ENCODE measurements at places on chromosomes 5 and 9.

DNA sequence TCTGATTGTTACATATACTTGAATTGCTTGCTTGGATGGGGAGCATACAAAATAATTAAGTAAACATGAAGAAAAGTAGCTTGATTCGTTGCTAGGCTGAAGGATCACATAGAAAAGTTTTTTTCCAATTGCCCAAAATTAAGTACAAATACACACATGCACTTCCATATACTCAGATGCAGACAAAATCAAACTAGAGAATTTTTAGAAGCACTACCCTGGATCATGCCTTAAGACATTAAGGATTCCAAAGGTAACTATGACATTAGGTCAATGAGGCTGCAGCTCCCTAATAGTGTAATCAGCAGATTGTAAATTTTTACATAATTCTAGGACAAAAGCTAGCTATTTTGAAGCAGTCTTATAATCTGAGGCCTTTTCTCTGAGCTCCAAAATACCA, 216.9 kb upstream of the TMEM161B start:
- no peak for DNase-seq

DNA sequence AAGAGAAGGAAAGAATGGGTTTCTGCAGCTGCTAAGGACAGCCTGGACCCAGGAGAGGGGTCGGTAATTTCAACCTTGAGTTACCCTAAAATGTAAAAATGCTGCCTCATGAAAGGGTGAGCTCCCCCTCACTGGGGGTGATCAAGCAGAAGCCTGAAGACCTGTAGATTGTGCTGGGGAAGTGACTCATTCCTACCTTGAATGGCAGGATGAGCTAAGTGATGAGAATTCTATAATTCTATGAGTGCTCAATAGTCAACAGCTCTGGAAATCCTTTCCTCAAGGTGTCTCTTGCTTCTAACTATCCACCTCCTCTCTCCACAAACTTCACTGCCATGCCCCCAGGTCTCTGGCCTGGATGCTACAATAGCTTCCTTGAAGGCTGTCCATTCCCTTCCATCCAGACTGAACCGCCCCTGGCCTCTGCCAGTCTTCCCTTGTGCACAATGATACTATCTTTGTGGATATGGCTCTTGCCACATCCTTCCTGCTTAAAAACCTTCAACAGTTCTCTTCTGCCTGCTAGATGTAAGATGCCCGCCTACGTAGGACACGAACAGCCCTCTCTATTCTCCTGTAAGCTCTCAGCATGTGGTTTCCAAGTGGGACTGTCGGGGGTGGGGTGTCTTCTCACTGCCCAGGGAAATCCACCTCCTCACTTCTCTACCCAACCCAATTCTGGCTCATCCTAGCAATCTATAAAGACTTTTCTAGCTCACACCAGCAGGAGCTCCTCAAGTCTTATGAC, 50.6 kb downstream of the PTPN3 start:
- DNase-seq: peak; percentile 13

DNA sequence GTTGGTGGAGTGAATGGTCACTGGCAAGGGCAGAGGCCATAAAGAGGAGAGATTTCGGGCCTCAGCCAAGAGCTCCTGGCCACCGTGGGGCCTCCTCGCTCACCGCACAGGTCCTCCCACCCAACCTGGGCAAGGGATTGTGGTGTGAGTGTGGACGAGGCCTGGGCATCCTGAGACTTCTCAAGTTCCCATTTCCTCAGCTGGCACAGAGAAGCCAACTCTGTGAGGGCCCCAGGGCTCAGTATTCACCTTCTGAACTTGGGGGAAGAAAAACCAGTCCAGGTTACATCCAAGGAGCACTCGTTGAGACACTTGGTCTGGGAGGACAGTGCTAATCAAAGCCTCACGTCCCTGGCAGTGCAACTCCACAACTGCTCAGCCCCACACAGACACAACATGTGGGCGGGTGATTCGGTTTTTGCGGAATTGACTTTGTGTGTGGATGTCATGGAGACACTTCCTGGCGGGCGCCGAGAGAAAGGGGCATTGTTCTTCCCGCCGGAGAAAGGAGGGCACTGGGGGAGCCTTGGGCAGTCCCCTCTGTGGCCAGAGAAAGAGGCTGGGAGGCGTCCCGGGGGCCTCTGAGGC, 28.5 kb upstream of the NKD2 start:
- no peak for DNase-seq

- no peak for DNase-seq
Observed at GRCh38 chr9:137811283-137811870, 66.2 kb upstream of the CACNA1B start.

DNA sequence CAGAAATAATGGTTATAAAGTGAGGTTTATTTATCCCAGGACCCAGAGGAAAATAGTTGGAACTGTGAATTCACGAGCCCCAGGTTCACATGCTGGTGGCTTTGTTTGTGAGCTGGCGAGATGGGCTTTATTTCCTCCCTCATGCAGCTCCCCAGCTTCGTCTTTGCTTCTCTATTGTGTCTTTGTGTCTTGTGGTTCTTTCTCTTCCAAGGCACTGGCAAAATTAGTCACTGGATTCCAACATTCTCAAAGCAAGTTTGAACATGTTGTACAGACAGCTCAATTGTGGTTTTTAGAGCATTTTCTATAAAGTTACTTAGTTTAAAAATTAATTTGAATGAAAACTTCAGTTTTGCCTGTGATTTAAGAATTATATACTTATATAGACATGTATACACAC, 7.2 kb downstream of the NDUFS6 start:
- no peak for DNase-seq

GRCh38 chr9:72043576-72043975, 16.8 kb downstream of the C9orf57 start:
- DNase-seq: peak; percentile 14

GRCh38 chr9:137715321-137715720, 96.5 kb downstream of the EHMT1 start:
- DNase-seq: peak; percentile 36

- no peak for DNase-seq
Observed at GRCh38 chr5:133869519-133870335, 98.7 kb downstream of the C5orf15 start.

DNA sequence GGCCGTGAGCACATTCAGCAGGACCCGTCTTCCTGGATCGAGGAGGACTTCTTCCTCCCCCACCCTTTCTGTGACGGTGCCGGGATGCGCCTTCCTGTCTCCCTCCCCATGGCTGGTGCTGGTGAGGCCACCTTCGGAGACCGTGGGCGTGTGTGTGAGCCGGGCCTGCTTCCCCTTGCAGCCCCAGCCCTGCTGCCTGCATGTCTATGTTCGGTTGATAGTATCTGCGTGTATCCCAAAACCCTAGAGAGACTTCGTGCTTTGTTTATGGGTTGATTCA, 12.8 kb downstream of the CEP72 start:
- DNase-seq: no peak

- no peak for DNase-seq
Observed at GRCh38 chr5:42216904-42217303, 206.3 kb upstream of the GHR start.

DNA sequence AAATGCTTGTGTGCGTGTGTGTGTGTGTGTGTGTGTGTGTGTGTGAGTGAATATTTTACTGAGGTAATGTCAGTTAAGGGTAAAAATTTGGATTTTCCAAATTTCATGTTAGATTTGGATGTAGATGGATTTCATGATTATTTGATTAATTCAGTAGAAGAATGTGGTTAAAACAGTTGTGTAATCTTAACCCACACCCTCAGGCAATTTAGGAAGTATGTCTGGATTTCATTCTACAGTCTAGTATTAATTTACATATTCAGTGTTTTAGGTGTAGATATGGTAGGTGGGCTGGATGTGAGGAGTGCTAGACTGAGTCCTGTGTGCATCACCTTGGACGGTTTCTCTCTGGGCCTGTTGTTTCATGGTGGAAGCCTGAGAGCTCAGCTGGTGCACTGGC, 99.1 kb upstream of the CKMT2 start:
- DNase-seq: no peak

DNA sequence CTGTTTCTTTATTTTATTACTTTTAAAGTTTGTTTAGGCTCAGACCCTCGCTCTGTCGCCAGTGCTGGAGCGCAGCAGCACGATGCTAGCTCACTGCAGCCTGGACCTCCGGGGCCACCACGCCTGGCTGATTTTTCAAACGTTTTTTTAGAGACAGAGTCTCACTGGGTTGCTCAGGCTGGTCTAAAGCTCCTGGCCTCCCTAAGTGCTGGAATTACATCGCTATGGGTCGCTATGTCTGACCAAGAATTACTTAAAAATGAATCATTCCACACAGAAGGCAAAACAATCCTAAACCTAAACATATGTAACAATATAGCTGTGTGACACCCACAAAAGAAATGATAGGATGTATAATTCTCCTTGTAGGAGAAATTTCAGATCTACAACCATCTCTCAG, 86.9 kb upstream of the SIMC1 start:
- no peak for DNase-seq

- DNase-seq: no peak
Observed at GRCh38 chr5:147336876-147337275, 102.0 kb downstream of the STK32A start.

GRCh38 chr9:71245651-71246050, 124.2 kb upstream of the TRPM3 start:
- DNase-seq: no peak

DNA sequence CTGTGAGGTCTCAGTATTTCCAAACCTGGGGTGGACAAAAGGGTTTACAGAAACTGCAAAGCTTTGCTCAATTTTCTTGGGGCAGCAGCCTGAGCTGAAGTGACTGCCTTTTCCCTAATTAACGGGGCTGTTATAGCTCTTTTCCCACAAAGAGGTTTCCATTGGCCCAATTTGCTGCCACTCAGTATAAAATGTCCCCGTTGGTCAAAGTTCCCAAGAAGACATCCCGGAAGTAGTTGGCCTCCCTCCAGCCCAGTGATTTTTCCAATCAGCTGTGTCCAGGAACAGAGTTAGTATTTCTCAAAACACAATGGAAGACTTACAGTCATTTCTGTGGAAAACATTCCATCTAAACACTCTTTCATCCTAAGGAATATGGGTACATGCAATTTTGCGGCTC, 643.6 kb downstream of the ACTL7B start:
- no peak for DNase-seq

- peak; percentile 59 for DNase-seq
Observed at GRCh38 chr5:172713113-172713808, 57.7 kb downstream of the DUSP1 start.

GRCh38 chr9:82108941-82109340, 120.4 kb downstream of the SPATA31D1 start:
- DNase-seq: no peak

DNA sequence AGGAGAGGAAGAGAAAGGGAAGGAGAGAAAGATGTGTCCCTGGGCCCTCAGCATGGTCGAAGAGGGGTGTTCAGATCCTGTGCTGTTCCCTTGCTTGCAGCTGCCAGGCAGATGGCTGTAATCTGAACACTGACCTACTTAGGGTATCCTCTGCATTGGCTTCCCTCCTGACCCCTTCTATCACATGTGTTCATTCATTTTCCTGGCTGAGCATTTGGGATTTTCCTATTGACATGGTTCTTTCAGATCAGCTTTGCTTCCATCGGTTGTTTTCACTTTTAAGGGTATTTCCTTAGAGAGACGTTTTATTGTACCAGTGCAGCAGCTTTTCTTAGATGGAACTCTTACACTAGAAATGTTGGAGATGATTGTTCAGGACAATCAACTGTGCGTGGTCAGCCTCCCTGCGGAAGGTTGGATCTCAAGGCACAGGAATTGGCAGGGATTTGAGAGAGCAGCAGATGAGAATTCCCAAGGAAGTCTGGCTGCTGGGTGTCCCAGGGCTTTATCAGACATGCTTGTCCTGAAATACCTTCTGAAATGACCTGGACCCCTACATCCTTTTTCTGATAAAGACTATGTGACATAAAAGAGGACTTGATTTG, 26.0 kb downstream of the ACTBL2 start:
- no peak for DNase-seq

- no peak for DNase-seq
Observed at GRCh38 chr5:37568018-37568753, 189.1 kb downstream of the WDR70 start.

DNA sequence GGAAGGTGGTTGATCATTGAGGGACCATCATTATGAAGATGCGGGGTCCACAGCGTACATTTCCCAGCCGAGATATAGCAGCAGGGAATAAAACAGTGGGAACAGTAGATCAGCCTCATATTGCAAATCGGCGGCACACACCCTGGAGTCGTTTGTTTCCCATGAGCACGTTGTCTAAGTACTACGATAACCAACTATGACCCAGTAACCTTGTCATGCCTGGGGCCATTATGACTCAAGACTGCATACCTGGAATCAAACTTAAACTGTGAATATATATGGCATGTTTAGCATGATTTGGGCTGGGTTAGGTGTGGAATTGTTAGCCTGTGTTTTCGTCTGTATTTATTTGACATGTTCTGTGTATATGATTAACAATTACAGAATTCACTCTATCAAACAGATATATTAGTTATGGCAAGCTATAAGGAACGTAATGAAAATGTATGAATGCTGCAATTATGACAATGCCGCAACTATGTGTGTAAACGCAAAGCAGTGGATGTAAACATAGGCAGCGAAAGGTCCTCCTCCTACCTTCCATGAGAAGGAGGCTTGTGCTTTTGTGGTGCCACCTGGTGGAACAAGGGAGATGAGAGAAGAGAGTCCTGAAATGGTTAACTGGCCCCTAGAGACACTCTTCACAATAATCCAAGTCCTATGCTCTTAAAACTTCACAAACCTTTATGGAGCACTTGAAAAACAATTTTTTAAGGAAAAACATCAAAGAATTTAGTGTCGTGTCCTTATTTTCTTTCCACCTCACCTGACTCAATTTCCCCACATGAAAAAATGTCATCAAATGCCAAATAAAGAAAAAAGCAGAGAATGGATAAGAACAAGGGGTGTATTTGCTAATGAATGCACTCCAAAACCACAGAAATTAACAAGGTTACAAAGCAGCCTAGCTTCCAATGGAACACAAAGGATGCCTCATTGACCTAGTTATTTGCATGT, 47.1 kb downstream of the SEMA5A start:
- peak; percentile 36 for DNase-seq

GRCh38 chr9:21413624-21414023, 4.7 kb downstream of the IFNA8 start:
- DNase-seq: peak; percentile 14

DNA sequence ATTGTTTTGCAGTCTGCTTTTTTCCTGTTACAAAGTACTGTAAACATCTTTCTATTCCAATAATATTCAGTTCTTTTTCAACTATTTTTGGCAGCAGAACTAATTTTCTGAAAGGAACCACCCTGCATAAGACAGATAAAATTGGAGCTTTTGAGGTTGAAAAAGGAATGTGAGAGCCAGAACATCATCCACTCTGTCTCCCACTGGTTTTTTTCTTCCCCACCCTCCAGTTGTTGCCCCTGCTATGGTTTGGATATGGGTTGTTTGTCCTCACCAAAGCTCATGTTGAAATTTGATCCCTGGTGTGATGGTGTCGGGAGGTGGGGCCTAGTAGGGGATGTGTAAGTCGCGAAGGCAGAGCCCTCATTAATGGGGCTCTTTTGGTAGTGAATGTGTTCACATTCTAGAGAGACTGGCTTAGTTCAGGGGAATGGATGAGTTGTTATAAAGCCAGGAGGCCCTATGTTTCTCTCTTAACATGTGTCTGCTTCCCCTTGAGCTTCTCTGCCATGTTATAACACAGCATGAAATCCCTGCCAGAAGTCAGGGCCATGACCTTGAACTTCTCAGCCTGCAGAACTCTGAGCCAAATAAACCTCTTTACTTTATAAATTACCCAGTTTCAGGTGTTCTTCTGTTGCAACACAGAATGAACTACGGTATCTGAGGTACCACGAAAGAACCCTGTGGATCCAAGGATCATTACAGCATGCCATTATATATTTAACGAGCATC, 34.8 kb upstream of the MAST4 start:
- DNase-seq: no peak

GRCh38 chr5:16588434-16589214, 28.2 kb downstream of the RETREG1 start:
- no peak for DNase-seq

- no peak for DNase-seq
Observed at GRCh38 chr5:74426506-74426905, 214.0 kb downstream of the ENC1 start.

Measured in hematopoietic multipotent progenitor cell treated with erythropoietin and hydrocortisone succinate and interleukin-3 and kit ligand, for 4 days (in vitro differentiated cells).